Fibroblast of skin of left quadriceps (primary cell): ENCODE measurements at places on chromosomes 1 and 21.

DNA sequence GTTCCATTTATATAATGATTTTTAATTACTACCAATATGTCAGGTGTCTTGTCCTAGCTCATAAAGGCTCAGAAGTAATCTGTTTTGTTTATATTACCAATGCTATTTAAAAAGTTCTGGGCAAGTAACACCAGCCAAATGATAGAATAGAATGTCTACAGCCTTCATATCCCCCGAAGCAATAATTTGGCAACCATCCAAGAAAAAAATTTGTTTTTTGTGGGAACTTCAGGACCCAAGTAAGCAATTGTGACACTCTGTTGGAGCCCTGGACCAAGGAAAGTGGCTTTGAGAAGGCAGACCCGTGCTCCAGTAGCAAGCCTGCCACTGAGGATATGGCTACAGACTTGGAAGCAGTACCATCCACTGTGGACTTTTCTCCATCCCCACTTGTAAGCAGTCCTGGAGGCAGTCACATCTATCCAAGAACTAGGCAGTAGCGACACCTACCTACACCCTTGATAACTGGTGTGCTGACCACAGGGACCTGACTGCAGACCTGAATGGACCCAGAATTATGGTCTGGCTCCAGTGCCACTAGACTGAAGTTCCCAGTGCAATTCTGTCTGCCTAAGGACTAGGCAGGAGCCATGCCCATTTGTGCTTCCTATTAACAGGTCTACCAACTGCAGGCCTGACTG is 870.7 kb upstream of the ADGRL2 start:
- DNase-seq, result no peak

DNA sequence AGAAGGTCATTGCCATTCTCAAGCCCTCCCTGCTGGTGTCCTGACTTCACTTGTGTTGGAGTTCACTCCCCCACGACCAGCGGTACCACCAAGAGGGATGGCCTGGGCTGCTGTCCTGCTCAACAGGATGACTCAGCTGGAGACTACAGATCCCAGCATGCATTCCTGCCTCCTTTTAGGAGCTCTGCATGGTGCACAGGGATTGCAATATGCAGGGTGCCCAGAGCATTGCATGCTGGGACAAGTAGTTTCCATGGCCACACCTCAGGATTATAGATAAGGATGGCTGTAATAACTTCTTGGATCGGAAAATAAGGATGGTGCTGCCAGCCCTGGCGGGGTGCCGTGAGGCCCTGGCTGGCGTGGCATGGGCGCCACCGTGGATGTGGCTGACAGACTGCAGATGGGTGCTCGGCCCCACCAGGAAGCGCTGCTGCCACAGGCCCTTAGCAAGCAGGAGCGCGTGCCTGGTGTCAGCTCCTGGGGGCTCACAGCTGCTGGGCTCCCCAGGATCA is 150.0 kb downstream of the CASZ1 start:
- no peak for DNase-seq

GRCh38 chr1:64440183-64440826 is 29.6 kb upstream of the CACHD1 start:
- DNase-seq, result no peak

GRCh38 chr1:39395357-39395831 is 96.0 kb upstream of the BMP8A start:
- peak; percentile 85 for DNase-seq

GRCh38 chr1:167251472-167251871 is 30.8 kb downstream of the POU2F1 start:
- DNase-seq, result no peak

- peak; percentile 43 for DNase-seq
Measured at GRCh38 chr1:22639286-22639685, 2.9 kb downstream of the C1QA start.

- DNase-seq, result no peak
Measured at GRCh38 chr21:33966324-33966949, 50.8 kb upstream of the ATP5PO start.

GRCh38 chr1:12056331-12056841 is 6.7 kb upstream of the TNFRSF8 start:
- no peak for DNase-seq

- no peak for DNase-seq
Measured at GRCh38 chr1:192657760-192658159, 21.8 kb downstream of the RGS13 start.

DNA sequence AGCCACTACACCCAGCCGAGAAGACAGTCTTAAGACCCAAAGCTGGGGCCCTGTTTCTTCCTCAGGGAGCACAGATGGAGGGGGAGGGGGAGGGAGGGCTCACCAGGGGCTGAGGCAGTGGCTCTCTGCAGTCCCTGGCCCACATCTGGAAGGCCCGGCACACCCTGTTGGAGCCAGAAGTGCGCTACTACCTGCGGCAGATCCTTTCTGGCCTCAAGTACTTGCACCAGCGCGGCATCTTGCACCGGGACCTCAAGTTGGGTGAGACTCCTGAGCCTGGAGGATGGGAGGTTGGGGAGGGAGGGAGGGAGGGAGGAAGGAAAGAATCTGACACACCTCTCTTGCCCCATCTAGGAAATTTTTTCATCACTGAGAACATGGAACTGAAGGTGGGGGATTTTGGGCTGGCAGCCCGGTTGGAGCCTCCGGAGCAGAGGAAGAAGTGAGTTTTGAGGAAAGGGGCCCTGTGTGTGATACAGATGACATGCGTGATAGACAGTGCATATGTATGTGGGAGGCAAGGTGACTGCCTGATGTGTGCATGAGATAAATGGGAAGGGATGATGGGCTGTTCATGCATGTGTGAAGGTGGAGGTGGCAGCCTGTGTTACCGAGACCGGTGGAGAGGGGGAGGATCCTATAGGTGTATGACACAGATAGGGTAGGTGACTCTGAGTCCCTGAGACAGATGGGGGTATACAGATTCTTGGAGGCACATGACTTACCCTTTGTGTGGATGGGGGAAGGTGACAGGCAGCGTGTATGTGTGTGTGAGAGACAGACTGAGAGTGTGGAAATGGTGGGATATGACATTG is 1.5 kb downstream of the PLK3 start:
- DNase-seq, result no peak

DNA sequence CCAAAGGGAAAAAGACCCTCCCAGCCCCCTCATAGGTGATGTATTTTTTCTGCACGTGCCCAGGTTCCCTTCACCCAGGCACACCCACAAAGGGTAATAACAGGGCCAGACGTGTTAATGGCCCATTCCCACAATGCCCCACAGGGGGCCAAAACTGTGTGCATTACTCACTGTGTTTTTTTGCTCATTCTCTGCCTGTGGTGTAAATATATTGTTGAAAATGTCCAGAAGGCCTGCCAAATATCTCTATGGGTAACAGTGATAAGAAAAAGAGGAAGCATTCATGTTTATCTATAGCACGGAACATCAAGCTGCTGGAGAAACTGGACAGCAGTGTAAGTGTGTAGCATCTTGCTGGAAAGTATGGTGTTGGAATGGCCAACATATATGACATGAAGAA is 21.9 kb downstream of the RHEX start:
- no peak for DNase-seq

DNA sequence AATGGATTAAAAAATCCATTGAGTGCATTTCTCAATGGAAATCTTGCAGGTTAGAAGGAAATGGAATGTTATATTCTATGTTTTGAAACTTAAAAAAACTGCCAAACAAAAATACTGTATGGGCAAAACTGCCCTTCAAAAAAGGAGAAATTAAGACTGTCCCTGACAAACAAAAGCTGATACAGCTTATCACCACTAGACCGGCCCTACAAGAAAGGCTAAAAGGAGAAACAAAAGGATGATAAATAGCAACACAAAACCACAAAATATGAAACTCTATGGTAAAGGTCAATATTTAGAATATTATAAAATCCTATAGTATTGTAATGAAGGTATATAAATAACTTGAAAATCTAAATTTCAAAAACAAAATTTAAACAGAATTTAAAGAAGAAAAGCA is 60.0 kb downstream of the SLC25A24 start:
- DNase-seq, result no peak

DNA sequence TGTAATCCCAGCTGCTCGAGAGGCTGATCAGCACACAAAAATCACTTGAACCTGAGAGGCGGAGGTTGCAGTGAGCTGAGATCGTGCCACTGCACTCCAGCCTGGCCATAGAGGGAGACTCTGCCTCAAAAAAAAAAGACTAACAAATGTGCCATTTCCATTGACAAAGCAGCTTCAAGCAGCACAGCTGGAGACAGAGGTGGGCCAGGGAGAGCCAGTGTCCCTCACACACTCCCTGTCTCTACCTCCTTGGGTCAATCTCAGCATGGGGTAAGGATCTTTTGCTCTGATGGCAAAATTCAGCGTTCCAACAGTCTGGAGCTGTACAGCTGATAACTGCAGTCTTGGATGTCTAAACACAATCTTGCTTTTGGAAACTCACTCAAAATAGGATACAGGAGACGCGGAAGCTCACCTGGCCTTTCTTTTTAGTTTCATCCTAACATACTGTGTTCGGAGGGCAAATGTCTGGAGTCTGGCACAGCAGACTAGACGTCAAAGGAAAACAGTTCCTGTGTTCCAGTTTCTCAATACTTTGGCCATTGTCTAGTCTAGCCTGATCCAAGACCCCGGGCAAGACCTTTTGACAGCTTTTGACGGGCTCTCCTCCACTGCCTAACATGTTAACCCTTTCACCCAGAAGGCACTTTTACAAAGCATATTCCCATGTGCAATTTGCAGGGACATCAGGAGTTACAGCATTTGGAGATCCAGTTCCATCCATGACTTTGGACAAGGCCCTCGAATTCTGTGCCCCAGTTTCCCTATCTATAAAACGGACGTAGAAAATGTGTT is 2.9 kb downstream of the RCC2 start:
- no peak for DNase-seq

- DNase-seq, result no peak
Measured at GRCh38 chr1:205066141-205066818, 18.0 kb downstream of the TMEM81 start.

- DNase-seq, result no peak
Measured at GRCh38 chr1:204414016-204414415, 2.4 kb upstream of the PPP1R15B start.

DNA sequence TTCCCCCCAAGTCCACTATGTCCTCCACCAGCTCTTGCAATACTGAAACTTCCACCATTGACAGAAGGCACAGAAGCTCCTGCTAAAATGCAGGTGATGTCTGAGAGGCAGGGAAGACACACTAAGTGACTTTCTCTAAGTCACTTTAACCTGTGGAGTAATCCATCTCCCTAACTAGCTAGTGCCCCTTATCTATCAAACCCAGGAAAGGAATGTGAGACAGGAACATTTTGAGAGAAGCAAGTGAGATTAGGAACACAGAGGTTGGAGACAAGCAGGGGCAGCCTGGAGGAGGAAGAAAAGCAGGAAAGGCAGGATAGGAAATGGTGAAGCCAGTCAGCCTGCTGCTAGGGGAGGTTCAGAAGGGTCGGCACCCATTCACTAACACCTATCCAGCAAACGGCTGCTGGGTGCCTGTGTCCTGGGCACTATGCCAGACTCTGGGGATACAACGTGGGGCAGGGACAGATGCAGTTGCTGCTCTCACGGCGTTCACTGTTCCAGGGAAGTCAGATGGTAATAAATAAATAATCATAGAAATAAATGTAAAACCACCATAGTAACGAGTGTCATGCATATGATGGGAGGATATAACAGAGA is 7.0 kb downstream of the GPA33 start:
- no peak for DNase-seq

DNA sequence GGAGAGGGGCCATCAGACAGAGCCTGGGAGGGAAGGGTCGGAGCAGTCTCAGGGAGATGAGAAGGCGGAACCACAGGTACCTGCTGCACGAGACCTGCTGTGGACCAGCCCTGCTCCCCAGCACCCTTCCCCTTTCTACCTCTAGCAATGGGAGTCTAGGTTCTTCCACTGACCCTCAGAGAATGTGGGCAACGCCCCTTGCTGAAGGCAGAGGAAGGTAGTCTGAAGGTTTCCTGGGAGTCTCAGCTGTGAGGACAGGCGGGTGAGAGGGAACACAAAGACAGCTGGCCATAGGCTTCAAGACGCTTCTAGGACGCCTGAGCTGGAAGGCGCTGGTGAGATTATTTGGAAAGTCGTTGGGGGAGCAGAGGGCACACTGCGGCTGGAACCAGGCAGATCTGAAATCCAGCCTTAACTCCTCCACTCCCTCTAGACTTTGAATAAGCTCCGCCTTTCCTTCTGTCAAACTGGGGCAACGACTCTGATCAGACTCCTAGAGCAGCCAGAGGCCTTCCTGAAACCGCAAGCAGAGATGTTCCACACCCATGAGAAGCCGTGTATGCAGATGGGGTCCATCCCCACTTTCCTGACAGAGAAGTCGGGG is 18.1 kb downstream of the SLC45A3 start:
- no peak for DNase-seq

GRCh38 chr1:160779626-160780397 is 16.2 kb upstream of the LY9 start:
- no peak for DNase-seq

GRCh38 chr1:151960780-151961513 is 32.7 kb downstream of the S100A10 start:
- DNase-seq, result no peak

GRCh38 chr1:153760440-153760839 is 14.8 kb upstream of the SLC27A3 start:
- DNase-seq, result no peak

- no peak for DNase-seq
Measured at GRCh38 chr1:99551812-99552614, 93.9 kb upstream of the PALMD start.

DNA sequence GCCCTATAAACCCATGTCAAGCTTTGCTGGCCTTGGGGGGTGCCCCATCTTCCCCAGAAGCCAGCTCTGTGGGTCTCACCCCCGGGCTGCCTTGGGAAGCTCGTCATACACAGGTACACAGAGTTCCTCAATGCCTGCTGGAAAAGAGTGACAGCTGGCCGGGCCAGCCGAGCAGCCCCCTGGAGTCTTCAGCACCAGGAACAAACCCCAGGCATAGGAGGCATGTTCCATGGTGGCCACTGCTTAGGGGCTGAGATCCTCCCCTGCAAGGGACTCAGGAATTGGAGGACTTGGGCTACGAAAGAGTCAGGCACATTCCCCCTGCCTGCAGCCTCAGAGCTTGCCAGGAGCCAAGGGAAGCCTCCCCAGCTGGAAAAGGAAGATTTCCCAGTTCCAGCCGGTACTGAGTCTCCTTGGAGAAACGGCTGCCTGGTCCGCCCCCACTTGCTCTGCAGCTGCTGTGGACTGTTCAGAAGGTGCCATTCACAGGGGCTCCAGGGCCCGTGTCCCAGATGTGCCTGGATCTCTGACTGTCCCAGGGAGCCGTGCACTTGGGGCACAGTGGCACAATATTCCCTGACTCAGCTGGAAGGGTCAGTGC is 89.5 kb downstream of the STUM start:
- no peak for DNase-seq

- DNase-seq, result no peak
Measured at GRCh38 chr1:224506141-224506814, 71.7 kb upstream of the WDR26 start.

DNA sequence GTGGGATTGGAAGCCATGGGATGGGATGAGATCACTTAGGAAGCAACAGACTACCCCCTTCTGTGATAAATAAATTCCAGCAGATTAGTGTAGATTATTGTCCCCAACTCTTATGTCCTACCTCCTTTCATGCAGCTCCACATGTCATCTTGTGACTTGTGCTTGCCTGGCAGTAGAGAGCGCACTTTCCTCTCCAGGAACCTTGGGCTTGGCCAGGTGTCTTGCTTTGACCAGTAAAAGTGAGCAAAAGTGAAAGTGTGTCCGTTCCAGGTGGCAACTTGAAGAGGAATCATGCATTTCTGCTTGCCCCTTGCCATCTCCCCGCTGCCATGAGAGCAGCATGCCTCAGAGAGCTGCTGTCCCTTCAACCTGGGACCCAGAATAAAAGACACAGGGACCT is 122.9 kb upstream of the ERG start:
- DNase-seq, result no peak
